ENCODE measurements at places on chromosomes 3 and 15.

GRCh38 chr3:71972031-71972430 is 187.1 kb upstream of the PROK2 start:
- no peak for DNase-seq

DNA sequence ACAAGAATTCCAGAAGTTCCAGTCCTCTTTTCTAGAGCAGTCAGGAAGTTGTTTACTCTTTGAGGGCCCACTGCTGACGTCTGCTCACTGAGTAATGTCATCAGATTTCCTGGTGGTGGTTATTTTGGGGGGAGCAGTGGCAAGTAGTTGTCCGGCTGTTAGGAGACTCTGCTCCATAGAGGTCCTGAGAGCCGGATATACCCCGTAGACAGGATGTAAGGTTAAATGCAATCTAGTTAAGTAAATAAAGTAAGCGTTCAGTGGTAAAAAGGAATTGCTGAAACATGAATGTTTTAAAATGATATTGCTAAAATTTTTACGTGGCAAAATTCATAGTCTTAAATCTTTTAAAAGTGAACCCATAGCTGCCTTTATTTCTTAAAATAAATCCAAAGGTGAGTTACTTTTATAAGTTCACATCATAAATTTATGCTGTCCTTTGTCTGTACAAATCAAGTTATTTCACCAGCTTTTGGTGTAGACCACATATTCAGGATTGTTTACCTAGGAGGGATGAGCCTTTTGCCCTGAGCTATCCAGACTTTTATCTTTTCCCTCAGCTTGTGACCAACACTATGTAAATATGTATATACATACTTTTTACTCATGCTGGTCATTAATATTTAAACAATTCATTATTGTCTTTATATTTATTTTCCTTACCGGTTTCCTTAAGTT is 65.8 kb downstream of the PDE8A start:
- no peak for DNase-seq

- no peak for DNase-seq
Observed at GRCh38 chr3:197597335-197597734, 41.6 kb upstream of the BDH1 start.

DNA sequence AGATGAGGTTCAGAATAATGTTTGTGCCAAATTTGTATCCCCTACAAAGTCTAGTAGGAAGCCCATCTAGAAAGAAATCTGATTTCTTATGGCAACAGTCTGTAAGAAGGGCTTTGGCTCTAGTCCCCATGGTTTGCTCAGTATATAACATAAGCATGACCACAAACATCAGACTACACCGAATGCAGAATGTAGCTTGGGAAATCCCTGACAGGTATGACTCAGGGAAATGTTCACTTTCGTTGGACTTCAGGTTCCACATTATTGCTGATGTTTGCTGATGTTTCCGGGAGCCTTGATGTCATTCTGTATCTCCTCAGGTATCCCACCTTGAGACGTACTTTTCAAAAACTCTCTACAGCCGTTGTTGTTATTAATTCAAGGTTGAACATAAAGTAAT is 304.4 kb upstream of the TGFBR2 start:
- DNase-seq: no peak

- no peak for DNase-seq
Observed at GRCh38 chr3:71763426-71763825, 9.8 kb downstream of the GPR27 start.

DNA sequence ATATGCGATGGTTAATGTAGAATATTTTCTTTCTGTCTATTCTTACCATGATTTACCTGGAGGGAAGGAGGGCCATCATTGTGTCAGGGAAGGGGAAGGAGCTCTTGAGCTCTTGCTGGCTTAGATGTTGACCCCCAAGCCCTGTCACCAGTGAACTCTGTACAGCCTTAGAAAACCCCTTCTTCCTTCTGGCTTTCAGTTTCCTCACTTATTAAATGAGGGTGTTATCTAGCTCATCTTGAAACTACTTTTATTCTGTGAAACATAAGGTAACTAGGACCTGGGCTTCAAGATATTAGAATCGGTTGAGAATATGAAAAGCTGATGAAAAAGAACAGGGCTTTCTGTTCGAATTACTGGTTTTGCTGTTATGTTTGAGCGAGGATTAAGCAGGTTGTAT is 25.1 kb upstream of the UTS2B start:
- no peak for DNase-seq

DNA sequence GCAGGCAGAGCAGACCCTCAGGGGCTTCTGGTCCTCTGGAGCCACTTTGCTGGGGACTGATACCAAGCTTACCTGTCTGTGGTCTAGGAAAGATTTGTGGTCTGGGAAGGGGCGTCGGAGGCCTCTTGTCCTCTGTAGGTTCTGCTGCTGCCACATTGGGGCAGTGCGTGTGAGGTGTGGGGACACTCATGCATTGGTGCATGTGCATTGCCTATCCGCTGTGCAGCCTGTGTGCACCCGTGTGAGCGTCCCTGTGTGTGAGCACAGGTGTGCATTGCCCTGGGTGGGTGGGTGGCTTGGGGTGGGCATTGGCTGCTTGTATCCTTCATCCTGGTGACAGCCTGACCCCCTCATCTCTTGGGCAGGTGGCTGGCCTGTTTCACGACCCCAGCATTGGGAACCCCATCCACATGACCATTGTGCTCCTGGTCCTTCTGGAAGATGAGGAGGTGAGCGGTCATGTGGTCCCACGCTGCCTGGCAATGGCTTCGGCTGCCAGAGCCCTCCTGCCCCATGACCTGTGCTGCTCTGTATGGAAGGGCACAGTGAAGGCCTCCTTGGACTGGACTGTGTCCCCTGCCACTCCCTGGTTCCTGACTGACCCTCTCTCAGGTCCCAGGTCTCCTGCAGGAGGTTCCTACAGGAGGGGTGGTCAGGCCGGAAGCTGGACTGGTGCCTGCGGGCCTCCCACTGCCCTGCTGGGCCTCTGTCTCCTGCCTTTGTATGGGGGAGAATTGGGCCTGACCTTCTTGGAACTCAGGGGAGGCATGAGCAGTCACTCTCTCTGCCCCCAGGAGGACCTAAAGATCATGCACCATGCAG is 41.5 kb downstream of the SAXO2 start:
- no peak for DNase-seq

GRCh38 chr3:138479438-138479863 is 45.0 kb downstream of the ESYT3 start:
- no peak for DNase-seq

GRCh38 chr3:12289524-12289923 is 654 bp downstream of the PPARG start:
- no peak for DNase-seq

GRCh38 chr15:67501177-67501835 is 19.6 kb upstream of the C15orf61 start:
- DNase-seq: no peak

GRCh38 chr3:126511291-126511690 is 6.3 kb downstream of the UROC1 start:
- DNase-seq: no peak

DNA sequence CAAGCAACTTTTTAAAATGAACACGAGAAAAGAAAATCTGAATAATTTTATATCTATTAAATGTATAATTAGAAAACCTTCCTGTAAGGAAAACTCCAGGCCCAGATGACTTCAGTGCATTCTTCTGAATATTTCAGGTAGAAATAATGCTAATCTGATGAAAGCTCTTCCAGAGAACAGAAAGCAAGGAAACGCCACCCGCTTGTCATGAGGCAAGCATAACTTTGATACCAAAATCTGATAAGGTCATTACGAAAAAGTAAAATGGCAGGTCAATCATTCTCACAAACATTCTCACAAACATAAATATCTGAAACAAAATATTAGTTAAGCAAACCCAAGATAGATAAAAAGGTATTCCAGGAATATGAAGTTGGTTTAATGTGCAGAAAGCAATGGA is 60.6 kb upstream of the PCSK6 start:
- DNase-seq: no peak

DNA sequence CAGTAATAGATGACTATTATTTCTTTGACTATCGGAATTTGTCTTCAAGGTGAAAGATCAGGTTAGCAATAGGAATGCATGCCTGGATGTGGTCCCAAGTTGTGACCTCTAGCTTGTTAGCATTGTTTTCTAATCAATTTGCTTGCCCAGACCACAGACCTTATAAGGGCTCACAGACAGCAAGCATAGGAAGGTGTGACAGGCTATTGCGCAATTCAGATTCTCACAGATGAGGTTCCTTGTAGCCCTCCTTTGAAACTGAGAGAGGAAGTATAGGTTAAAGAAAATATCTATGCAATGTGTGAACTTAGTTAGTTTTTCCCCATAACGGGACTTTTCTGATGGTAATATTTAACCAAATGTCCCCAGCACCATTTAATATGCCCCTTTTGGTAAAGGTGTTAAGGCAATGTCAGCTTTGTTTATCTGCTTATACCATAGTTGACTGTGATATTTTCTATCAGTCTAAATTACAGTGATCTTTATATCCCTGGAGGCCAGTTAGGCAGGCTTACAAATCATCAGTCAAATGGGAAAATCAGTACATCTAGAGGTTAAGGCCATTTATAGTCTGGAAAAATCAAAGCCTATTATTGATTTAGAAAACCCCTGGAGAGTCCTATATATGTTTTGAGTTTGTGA is 168.1 kb upstream of the MBNL1 start:
- DNase-seq: no peak

Measured in stimulated activated CD8-positive, alpha-beta memory T cell treated with anti-CD3 and anti-CD28 coated beads, Interleukin-15, amount 100 ng/mL, for 4 hours (primary cell).